ENCODE measurements at places on chromosomes 7 and 10. TPM values are rescaled to one million over a fixed set of nuclear protein-coding genes. Genes with fewer than 3 reads are reported as not detected.

CALHM1 gene
- not detected for total RNA-seq

RAPGEF5 gene
- total RNA-seq, result 0.21 TPM

GRCh38 chr10:113061557-113061956 lies 111.5 kb downstream of the TCF7L2 start:
- no peak overlapping the region for H3K27ac ChIP-seq
- no peaks in the 10 kb centered on the region for H3K36me3 ChIP-seq
- no peak overlapping the region for H3K4me3 ChIP-seq
- no peaks in the 10 kb centered on the region for H3K4me1 ChIP-seq

OTUD1 gene
- 15.7 TPM for total RNA-seq

- H3K4me1 ChIP-seq, result peaks cover 36% of the 10 kb centered on the region
- no peak overlapping the region for H3K27ac ChIP-seq
- no peaks in the 10 kb centered on the region for H3K36me3 ChIP-seq
- no peak for DNase-seq
- no peak overlapping the region for H3K4me3 ChIP-seq
Measured at GRCh38 chr10:75404815-75405597, 3.4 kb upstream of the ZNF503 start.

GRCh38 chr7:73971322-73971703 lies 56.7 kb upstream of the ELN start:
- no peaks in the 10 kb centered on the region for H3K4me1 ChIP-seq
- no peaks in the 10 kb centered on the region for H3K36me3 ChIP-seq
- no peaks in the 10 kb centered on the region for H3K27me3 ChIP-seq
- no peak overlapping the region for H3K27ac ChIP-seq
- DNase-seq, result no peak

- no peak overlapping the region for H3K4me3 ChIP-seq
- no peaks in the 10 kb centered on the region for H3K4me1 ChIP-seq
- H3K36me3 ChIP-seq, result no peaks in the 10 kb centered on the region
- no peak for DNase-seq
- peaks cover 4% of the 10 kb centered on the region for H3K27me3 ChIP-seq
Measured at GRCh38 chr7:120731271-120731670, 126.7 kb downstream of the TSPAN12 start.

GRCh38 chr10:35306852-35307251 lies 29.5 kb upstream of the CCNY start:
- H3K4me1 ChIP-seq, result no peaks in the 10 kb centered on the region
- H3K27ac ChIP-seq, result no peak overlapping the region
- peak; percentile 14 for DNase-seq
- no peaks in the 10 kb centered on the region for H3K36me3 ChIP-seq

NCF1 gene
- 0.50 TPM for total RNA-seq

DNA sequence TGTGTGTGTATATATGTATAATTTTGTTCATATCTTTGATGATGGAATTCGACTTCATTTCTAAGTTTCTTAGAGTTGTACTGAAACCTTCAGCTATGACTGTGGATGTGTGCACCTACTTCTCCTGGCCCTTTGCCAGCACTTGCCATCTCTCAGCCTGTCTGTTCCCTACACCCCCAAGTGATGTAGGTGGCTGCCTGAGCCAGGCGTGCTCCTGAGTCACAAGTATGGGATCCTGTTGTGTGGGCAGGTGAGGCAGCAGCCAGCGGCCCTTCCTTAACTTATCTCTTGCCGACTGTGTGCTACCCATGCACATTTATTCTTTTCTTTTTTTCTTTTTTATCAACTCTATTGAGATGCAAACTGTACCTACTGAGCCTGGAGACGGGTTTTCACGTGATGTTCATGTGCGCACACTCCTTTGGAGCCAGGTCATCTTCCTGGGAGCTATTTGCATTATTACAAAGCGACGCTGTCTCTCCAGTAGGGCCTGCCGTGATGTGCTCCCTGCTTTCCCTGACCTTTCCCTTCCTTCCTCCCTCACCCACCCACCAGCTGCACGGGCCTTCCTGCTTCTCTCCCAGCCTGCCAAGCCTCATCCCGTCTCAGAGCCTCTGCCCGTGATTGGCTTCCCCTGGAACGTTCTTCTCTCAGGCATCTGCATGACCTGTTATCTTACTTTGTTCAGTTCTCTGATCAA lies 31.3 kb upstream of the GALNT11 start:
- no peak overlapping the region for H3K4me3 ChIP-seq
- peaks cover 7% of the 10 kb centered on the region for H3K4me1 ChIP-seq
- peak; percentile 54 for DNase-seq
- peaks cover 8% of the 10 kb centered on the region for H3K27me3 ChIP-seq

ATAD1 gene
- total RNA-seq, result 47.4 TPM

PAPOLB gene
- not detected for total RNA-seq

ADARB2 gene
- total RNA-seq, result 1.3 TPM

DNA sequence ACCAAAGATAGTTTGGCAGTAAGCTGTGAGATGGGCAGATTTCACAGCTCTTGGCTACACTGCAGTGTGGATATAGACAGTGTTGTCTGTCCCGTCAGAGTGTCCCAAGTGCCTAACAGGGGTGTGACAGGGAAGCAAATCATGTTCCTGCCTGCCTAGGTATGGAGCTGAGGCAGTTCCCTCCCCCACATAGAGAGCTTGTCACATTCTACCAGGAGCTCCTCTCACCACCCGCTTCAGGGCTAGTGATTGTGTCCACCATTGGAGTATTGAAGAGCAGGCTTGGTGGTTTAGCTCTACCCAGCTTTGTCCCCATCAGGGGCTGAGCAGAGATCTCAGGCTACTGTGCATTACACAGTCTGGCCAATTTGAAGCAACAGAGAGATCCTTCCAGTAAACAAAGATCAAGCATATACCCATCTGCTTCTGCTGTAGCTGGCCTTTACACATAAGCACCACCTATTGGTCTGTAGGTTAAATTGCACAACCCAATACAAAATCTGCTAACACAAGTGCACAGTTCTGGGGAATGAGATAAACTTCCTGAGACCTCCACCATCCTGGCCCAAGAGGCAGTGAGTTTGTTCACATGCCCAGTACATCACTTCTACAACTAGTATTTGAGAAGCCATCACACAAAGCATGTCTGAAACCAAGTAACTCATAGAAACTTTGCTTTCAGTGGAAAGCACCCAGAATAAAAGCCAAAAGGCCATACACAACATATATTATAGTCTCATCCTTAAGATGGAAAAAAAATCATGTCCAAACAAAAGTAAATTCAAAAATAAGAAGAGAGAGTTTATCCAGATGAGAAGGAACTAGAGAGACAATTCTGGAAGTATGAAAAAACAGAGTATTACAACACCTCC lies 67.3 kb downstream of the GLCCI1 start:
- H3K4me3 ChIP-seq, result no peak overlapping the region
- H3K36me3 ChIP-seq, result peaks cover 9% of the 10 kb centered on the region
- H3K27ac ChIP-seq, result no peak overlapping the region
- H3K27me3 ChIP-seq, result no peaks in the 10 kb centered on the region
- no peak for DNase-seq

- peaks cover 34% of the 10 kb centered on the region for H3K4me1 ChIP-seq
- H3K27ac ChIP-seq, result no peak overlapping the region
- no peaks in the 10 kb centered on the region for H3K27me3 ChIP-seq
- no peaks in the 10 kb centered on the region for H3K36me3 ChIP-seq
- DNase-seq, result no peak
Measured at GRCh38 chr7:129840757-129841156, 112.0 kb downstream of the UBE2H start.
